ENCODE measurements at places on chromosomes 11 and 22. TPM values are rescaled to one million over a fixed set of nuclear protein-coding genes. Genes with fewer than 3 reads are reported as not detected.

DNA sequence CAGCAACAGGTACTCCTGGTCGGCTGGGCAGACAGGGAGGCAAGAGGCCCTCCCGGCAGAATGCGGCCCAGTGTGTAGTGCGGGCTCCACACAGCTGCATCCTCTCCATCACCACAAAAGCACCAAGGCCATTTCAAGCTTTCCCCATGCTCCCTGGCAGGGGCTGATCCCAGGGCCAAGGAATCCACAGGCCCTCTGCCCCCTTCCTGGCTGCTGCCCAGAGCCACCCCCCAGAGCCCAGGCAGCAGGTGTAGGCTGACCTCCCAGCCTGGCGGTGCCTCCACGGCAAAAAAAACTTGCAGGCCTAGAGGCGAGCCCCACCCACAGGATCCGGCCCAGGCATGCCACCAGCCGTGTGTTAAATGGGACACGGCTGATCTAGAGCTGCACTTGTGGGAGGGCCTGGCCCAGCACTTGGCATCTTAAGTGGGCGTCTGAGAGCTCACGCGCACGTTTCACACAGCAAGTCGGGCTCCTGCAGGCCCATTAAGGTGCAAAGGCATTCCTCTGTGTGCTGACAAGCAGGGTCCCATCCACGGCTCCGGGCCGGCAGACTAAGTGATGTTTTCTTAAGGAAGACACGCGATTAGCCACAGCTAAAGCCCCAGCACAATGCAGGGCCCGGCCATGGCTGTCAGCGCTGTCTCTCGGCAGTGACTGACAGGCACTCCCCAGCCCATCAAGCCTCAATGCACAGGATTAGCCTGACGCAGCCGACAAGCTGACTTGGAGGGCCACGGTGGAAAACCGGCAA lies 19.8 kb upstream of the GNB1L start:
- no peak overlapping the region for H3K4me3 ChIP-seq
- H3K27ac ChIP-seq = no peak overlapping the region
- H3K4me1 ChIP-seq = peaks cover 10% of the 10 kb centered on the region
- peak; percentile 43 for DNase-seq
- H3K36me3 ChIP-seq = no peaks in the 10 kb centered on the region

DNA sequence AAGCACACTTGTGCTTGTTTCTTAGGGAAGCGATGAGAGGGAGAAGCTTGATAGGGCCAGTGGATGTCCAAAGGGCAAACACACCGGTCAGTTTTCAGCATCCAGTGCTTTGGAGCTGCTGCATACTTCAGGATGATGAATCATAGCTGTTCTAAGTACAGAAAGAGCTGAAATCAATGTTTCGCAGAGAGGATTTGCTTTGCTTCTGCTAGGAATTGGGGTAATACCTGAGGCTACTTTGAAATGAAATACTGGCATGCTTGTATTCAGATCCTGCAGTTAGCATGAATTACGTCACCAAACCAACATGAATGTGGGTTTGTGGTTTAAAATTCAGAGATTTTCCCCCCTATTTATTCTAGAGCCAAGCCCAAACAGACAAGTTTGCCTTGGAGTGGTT lies 41.7 kb upstream of the SC5D start:
- H3K36me3 ChIP-seq = no peaks in the 10 kb centered on the region
- no peak overlapping the region for H3K4me3 ChIP-seq
- peaks cover 4% of the 10 kb centered on the region for H3K4me1 ChIP-seq
- DNase-seq = no peak
- H3K27me3 ChIP-seq = peaks cover 17% of the 10 kb centered on the region
- no peak overlapping the region for H3K27ac ChIP-seq

Gene SLCO2B1
- total RNA-seq = 0.30 TPM

DNA sequence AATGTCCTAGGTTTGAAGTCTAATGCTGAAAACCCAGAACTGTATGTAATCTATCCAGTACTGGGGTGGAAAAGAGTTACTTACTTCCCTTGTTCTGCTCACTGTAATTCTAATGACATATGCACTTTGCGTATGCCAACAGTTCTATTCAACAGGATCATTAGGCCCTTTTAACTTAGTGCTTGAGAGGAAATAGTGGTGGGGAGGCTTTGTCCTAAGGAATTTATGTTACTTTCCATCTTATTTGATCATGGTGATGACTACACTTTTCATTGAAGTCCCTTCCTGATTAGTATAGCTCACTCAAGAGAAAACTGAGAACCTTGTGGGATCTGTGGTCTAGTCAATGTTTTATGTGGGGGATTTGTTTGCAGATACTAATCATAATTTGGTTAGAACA lies 348.2 kb downstream of the GUCY1A2 start:
- H3K36me3 ChIP-seq = no peaks in the 10 kb centered on the region
- no peak overlapping the region for H3K27ac ChIP-seq
- no peak overlapping the region for H3K4me3 ChIP-seq
- no peaks in the 10 kb centered on the region for H3K27me3 ChIP-seq

Gene TOMM22
- total RNA-seq = 60.4 TPM

DNA sequence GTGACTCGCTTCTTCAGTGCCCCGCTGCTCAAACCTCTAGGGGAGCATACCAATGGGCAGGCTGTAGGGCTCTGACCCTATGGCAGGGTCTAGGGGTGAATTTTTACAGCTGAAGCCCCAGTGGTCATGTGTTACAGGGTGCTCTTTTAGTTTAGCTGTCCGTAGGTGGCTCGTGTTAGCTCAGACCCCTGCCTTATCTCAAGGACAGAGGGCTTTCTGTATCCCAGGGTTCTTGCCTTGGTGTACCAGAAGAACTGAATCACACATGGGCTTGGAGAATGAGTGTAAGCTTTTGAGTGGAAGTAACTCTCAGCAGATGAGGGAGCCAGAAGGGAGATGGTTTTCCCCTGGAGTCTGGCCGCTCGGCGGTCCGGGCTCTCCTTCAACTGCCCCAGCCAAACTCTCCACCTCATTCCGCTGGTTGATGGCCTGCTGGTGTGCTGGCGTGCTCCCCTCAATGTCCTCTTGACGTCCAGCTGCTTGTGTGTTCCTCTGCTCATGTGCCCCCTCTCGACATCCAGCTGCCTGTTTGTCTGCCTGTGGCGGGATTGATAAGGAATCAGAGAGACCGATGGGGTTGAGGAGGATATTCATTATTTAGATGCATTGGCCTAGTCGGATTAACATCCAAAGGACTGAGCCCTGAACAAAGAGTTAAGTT lies 37.5 kb downstream of the BIRC2 start:
- H3K27me3 ChIP-seq = no peaks in the 10 kb centered on the region
- peaks cover 9% of the 10 kb centered on the region for H3K4me1 ChIP-seq
- no peak overlapping the region for H3K4me3 ChIP-seq
- H3K27ac ChIP-seq = no peak overlapping the region
- no peak for DNase-seq
